ENCODE measurements at places on chromosomes 1 and 21.

DNA sequence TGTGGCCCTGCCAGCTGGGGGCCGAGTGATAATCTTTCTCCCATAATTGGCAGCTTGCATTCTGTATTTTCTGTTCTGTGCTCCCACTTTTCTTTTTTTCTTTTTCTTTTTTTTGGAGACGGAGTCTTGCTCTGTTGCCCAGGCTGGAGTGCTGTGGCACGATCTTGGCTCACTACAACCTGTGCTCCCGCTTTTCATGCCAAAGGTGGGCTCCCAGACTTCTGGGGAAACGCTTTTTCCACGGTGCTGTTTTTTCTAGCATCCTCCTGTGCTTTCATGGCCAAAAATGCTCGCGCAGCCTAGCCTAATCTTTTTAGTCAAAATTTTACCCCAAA, 585 bp upstream of the AHCTF1 start:
- DNase-seq: peak; percentile 11

DNA sequence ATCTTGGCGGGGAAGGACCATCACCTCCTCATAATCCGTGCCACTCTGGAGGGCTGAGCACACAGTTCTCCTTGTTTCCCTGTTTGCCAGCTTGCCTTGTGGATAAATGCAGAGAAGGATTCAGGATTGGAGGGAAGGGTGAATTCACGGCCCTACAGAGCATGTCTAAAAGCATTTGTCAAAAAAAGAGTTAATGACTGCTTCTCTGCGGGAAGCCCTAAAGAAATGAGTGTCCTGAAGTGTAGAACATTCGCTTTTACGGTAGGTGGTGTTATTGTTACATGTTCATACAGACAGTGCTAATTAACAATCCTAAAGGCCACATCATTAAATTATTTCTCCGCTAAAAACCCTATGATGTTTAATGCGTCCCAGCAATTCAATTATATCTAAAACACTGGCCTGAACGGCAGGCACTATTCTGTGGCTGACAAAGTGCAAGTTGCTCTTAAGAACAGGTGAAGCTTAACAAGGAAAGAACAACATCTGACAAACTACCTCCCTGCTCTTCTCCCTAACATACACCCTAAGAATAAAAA, 112.3 kb upstream of the NFIA start:
- DNase-seq: peak; percentile 72

- DNase-seq: no peak
These were observed 286 bp downstream of the ODR4 start for GRCh38 chr1:186375929-186376319.

DNA sequence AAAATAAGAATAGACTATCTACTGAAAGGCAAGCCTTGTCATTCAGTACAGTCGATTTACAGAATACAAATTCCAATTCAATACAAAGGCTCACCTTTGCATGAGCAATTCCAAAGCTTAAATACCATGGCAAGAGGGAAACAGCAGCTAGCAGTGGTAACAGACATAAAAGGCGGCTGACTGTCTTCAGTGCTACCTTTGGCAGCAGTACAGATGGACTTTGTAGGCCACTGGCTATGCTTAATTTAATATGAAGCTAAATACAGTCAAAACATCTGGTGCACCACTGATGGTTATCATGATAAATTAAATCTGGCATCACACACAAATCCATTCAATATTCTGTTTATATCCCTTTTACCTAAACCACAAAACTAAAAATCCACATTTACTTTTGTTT, 62.4 kb downstream of the RERE start:
- DNase-seq: no peak

- peak; percentile 42 for DNase-seq
These were observed at the start of gene SLC37A1 for GRCh38 chr21:42513151-42513984. SLC37A1 (plus strand) TSS chr21:42513852; CDS start chr21:42518455, 4,603 bp downstream.

GRCh38 chr1:51612447-51612961, 4.4 kb upstream of the OSBPL9 start:
- DNase-seq: no peak

- no peak for DNase-seq
These were observed 223.6 kb upstream of the POU3F1 start for GRCh38 chr1:38269923-38270848.

DNA sequence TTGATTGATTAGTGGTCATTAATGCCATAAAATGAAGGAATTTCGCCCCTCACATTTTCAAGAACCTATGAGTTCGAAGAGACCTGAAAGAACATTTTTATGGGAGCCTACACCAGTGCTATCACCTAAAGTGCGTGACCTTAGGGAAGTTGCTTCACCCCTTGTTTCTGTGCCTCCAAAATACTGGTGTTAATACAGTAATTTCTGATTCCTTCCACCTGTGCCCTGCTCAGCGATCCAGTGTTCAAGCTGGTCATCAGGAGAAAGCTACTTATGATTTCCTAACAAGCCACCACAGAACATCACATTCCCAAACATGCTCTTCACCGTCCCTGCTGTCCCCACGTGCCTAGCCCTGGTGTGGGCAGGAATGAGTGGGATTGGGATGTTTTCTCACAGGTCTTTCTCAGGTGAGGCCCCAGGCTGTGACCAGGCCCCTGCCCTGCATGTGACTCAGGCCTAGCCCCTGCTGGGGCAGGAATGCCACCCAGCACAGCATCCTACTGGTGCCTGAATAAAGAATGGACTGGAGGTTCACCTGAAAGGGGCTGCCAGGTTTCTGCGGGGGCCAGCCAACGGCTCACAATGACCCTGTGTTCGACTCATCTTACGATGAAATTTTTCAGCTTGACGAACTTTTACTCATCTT, 60.3 kb downstream of the CD247 start:
- no peak for DNase-seq

GRCh38 chr1:206725109-206725963, 40.6 kb downstream of the MAPKAPK2 start:
- DNase-seq: peak; percentile 81

DNA sequence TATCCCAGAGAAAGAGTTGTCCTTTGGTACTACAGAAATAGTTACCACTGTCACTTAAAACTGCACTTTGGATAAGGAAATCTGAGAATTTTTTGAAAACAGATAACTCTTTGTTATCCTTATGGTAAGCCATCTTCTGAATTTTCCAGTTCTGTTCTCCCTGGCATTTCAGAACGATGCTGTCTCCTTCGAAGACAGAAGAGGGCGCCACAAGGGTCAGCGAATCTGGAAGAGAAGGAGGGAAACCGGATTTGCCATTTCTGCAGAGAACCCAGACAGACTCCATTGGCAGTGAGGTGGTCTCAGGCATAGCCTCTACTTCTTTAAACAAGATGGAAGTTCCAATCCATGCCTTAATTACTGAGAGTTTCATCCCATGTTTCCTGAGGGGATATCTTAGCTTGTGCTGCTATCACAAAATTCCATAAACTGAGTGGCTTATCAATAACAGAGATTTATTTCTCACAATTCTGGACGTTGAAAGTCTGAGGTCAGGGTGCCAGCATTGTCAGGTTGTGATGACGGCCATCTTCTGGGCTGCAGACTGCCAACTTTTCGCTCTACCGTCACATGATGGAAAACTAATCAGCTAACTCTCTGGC, 6.4 kb downstream of the FCRL2 start:
- DNase-seq: peak; percentile 11

GRCh38 chr1:41529621-41530395, 45.3 kb upstream of the EDN2 start:
- DNase-seq: no peak

DNA sequence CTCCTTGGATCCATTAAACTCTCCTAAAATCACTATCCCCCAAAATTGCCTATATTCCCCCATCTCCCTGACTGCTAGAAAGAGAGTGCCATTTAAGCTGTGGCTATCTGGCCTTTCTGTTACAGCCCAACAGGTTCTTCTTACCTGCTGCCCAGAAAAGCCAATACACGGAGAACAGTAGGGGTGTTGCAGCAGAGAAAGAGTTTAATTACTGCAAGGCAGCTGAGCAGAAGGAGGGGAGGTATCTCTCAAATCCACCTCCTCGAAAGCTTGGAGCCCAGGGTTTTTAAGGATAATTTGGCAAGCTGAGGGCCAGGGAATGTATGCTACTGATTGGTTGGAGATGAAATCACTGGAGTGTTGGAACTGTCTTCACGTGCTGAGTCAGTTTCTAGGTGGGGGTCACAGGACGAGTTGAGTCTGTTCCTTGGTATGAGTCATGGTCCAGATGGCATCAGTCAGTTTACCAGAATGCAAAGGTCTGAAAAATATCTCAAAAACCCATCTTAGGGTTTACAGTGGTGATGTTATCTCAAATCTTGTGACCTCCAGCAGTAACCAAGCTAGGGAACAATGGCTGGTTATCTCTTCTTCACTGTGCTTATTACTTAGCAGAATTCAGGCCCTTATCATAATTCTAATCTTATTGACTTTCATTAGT, 89.8 kb downstream of the SMYD3 start:
- peak; percentile 52 for DNase-seq

DNA sequence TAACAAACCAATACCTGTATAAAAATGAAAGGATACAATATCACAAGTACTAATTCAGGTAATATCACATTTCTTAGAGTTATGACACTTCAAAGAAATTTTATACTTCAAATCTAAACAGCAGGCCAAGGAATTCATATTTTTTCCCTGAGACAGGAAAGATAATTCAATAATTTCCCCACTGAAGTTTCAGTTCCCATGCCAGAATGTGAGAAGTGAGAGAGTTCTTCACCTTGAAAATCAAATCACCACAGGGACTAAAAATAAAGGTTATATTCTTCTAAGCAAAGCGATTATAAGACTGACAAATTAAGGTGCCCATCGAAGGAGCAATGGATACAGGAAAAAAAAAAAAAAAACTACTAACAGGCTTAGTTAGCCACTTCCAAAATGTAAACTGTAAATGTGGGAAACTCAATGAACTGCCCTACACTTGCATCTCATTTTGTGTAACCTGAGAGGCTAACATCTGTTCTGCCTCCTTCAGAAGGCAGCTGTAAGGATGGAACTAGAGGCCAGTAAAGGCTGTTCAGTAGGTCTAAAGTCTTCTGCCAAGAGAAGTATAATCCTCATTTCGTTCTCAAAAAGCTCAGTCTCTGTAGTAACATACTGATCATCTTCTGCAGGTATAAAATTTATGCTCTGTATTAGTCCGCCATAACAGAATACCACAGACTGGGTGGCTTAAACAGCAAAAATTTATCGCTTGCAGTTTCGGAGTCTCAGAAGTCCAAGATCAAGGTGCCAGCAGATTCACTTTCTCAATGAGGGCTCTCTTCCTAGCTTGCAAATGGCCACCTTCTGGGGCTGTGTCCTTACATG, 127.8 kb downstream of the RERE start:
- no peak for DNase-seq

GRCh38 chr1:55287723-55288122, 72.6 kb upstream of the USP24 start:
- no peak for DNase-seq

DNA sequence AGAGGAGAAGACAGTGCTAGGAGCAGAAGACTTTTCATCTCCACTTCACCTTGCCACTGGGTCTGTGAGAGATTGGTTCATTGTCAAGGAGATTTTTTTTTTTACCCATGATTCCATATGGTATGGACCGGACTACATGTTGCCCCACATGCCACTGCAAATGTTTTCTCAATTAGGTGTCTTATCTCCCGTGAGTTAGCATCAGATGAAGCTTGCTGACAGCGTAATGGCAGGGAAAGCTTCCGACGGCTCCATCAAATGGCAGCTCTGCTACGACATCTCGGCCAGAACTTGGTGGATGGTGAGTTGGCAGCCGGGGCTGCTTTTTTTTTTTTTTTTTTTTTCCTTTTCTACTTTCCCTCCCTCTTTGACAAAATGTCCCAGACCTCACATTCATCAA, 217.2 kb upstream of the NFIA start:
- no peak for DNase-seq

DNA sequence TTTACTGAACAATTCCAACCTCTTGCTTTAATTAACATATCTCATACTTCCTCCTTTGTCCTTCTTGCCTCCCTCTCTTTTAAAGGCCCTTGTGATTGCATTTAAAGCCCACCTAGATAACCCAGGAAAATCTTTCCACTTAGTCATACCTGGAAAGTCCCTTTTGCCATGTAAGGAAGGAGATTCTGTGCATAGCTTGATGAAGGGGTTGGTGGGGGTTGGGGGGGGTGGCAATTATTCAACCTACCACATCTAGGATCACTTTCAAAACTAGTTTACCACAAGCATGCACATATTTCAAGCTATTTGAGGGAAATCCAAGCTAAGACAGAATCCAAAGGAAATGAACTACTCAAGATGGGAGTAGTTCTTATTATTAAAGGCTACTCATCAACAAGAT, 249.1 kb upstream of the PTBP2 start:
- DNase-seq: no peak

DNA sequence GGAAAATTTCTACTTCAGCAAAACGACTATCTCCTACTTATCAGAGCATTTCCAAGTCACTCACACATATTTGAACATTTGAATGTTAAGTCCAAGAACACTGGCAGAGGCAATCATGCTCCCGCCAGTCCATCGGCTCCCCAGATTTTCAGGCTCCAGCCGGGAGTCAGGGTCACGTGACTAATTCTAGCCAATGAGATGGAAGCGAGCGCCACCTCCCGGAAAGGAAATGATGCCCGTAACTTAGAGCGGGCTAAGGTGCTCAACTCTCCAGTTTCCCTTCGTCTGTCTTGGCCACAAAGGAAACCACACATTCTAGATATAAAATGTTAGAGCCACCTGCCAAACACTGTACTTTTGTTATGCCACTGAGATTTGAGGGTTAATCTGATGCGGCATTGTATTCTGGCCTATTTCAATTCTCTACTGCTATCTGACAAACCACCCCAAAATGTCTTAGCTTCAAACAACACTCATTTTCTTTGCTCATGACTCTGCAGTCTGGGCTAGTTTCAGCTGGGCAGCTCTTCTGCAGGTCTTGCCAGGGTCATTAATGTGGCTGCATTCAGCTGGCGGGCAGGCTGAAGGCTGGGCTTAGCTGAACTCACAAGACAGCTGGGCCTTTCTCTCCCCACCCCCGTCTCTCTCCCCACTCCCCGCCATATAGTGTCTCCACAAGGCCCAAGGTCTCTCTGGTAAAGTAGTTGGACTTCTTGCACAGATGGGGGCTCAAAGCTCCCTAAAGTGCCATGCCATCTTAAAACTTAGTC, 16.5 kb upstream of the LHX4 start:
- peak; percentile 39 for DNase-seq

DNA sequence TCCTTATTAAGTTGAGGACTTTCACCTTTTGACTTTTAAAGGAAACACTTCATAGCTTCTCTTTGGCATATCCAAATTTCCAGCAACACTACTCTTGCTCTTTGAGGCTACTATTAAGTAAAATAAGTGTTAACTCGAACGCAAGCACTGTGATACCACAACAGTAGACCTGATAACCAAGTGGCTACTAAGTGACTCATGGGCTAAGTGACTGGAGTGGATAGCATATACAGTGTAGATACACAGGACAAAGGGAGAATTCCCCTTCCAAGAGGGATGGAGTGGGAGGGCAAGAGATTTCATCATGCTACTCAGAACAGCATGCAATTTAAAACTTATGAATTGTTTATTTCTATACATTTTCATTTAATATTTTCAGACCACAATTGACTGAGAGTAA, 9.8 kb upstream of the KCNA3 start:
- DNase-seq: no peak

- no peak for DNase-seq
These were observed 10.1 kb downstream of the KRTAP22-2 start for GRCh38 chr21:30580132-30580531.

DNA sequence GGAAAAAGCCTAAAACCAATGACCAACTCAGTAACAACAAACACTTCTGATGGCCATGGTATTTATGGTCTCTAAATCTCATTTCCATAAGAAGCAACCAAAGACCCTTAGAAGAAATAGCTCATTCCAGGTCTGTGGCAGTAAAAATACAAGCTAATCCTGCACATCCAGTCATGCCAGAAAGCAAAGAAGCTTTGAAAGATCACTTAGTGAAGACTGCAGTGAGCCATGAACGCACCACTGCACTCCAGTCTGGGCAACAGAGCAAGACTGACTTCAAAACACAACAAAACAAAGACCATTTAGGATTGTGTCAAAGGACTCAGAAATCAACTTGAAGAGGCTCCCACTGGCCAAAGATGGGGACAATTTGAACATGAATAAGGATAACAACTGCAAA, 18.4 kb upstream of the ELK4 start:
- no peak for DNase-seq
